Activated T-helper 1 cell treated with Interleukin-2 at 50 U/mL for 16 hours (primary cell): ENCODE measurements at places on chromosomes 6 and 20.

- no peak for DNase-seq
Observed at GRCh38 chr20:48615871-48616270, 211.9 kb downstream of the PREX1 start.

DNA sequence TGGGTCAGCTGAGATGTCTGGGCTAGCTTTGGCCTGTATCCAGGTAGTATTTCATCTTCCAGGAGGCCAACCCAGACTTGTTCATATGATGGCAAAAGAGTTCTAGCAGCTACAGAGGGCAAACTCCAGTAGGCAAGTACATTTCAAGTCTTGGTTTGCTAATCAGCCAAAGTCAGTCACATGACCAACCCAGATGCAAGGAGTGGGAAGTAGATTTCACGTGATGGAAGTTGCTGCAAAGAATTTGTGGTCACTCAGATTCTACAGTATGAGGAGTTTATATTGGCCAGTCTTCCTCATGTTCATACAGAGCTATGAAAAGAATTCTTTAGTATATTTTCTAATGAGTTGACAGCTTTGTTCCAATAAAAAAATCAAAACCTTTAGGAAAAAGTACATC, 101.8 kb downstream of the PHACTR1 start:
- no peak for DNase-seq

DNA sequence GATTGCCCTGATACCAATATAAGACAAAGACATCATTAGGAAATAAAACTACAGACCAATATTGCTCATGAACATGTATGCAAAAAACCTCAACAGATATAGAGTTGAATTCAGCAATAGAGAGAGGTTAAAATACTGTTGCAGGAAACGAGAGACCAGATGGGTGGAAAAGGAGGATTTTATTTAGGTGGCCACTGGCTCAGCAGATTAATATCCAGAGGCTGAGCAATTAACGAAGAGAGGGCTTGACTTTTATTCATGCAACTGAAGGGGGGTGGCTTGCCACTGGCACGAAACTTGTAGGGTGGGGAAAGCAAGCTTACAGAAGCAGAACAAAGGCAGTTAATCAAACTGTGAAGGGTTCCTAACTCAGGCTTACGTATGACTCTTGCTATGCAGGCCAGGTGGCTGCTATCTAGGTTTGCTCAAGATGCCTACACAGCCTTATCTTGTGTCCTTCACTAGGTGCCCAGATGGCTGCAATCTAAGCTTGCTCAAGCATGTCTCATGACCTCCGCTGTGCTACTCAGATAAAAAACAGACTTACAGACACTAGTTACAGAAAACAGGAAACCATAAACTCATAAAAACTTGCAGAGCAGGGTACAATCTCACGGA, 126.4 kb downstream of the MMUT start:
- no peak for DNase-seq

DNA sequence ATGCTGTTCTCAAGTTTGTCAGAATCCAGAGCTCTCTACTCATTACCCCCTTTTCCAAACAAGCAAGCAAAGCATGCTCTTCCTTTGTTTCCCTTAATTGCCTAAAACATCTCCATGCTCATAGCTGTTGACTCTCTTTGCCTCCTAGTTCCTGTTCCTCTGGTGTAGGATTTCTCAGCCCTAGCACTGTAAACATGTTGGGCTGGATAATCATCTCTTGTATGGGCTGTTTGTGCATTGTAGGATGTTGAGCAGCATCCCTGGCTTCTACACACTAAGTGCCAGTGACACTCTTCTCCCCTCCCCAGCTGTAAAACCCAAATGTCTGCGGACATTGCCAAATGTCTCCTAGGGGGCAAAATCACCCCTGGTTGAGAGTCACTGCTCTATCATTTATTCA, 14.0 kb downstream of the PPARD start:
- no peak for DNase-seq

GRCh38 chr20:19867074-19867473, 109.0 kb downstream of the RIN2 start:
- no peak for DNase-seq
